ENCODE measurements at places on chromosomes 2 and 18. TPM values are rescaled to one million over a fixed set of nuclear protein-coding genes. Genes with fewer than 3 reads are reported as not detected.

The CFAP65 gene
- total RNA-seq = not detected

The SNED1 gene
- total RNA-seq = 9.6 TPM

The VIL1 gene
- not detected for total RNA-seq

DNA sequence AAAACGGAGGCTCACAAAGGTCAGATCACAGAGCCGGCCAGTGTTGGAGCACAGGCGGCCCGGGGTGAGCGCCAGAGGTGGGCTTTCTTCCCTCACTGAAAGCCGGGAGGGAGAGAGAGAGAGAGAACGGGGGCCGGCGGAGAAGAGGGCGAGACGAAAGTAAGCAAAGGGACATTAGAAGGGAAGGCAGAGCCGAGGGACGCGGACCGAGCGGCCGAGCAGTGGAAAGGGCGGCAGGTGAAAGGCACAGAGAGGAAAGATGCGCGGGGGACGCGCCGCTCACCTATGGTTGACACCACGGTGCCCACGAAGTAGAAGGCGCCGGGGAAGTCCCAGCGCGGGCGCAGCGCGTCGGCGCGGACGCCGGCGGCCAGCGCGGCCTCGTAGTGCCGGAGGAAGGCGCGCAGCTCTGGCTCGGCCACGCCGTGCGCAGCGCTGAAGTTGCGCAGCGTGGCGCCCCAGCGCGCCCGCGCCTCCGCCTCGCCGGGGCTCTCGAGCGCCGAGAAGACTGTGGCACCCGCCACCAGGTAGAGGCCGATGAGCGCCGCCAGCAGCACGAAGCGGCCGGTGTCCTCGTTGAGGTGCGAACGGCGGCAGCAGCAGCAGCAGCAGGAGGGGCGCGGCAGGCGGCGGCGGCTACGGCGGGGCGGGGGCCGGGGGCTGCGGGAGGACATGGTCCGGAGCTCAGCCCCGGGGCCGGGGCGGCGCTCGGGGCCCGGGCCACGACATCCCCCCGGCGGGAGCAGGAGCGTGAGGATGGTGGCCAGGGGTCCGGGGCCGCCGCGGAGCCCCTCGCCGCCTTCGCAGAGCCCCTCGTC, 166.9 kb downstream of the MSH2 start:
- H3K4me1 ChIP-seq = no peaks in the 10 kb centered on the region
- DNase-seq = no peak
- H3K4me3 ChIP-seq = no peak overlapping the region
- H3K27me3 ChIP-seq = 0 out of 2 replicates have a peak, but pooled peaks cover 4% of the 10 kb centered on the region

DNA sequence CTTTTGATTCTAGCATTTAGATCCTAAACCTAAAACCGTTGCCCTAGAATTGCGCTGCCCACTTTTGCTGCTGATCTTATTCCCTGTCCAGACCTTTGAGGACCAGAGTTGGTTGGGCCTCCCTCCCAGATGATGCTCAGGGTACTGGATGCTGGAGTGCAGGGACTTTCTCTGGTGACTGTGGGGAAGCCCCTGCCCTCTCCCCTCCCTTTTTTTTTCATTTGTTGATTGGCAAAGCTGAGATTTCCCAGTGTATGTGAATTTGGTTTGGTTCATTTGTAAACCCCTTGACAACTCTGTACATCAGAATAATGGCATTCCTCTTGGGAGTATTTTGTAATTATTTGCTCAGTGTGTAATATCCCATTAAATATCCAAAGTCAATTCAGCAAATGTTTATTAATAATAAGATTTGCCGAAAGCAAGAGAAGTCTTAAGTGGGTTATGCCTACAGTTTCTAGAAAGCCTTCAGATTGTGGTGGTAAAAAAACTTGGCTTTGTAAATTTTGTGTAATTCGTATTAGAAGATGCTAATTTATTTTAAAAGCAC, 28.3 kb downstream of the RAB31 start:
- no peaks in the 10 kb centered on the region for H3K36me3 ChIP-seq
- H3K27ac ChIP-seq = peak overlapping the region; percentile 72
- H3K4me1 ChIP-seq = peaks cover 83% of the 10 kb centered on the region
- no peak overlapping the region for H3K4me3 ChIP-seq
- DNase-seq = peak; percentile 34
- no peaks in the 10 kb centered on the region for H3K27me3 ChIP-seq
